SIG-M5 (cell line): ENCODE measurements at places on chromosomes 11 and 22.

DNA sequence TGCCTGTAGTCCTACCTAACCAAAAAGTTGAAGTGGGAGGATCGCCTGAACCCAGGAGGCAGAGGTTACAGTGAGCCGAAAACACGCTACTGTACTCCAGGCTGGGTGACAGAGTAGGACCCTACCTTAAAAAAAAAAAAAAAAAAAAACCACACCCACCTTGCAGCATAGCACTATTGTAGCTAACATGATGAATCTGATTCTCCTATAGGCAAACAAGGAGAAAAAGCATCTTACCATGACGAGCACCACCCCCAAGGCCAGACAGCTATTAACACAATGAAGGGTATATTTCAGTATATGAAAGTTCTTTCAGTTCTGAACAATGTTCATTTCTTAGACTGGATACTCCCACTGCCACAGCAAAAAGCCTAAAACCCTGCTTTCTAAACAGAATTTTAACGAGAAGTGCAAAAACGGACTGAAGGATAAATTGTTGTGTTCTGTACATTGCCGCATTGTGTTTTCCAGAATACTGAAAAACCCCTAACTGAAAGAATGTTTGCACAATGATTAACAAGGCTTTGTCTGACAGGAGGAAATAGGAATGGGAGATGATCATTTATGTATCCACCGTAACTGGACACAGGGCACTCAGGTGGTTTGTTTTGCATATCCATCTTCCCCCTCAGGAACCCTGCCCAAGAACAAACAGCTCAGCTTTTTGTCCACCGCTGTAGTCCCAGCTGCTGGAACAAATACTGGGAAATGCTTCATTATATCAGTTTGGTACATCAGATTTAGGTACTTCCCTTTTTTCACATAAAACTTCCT, 8.9 kb downstream of the PISD start:
- DNase-seq, result no peak

DNA sequence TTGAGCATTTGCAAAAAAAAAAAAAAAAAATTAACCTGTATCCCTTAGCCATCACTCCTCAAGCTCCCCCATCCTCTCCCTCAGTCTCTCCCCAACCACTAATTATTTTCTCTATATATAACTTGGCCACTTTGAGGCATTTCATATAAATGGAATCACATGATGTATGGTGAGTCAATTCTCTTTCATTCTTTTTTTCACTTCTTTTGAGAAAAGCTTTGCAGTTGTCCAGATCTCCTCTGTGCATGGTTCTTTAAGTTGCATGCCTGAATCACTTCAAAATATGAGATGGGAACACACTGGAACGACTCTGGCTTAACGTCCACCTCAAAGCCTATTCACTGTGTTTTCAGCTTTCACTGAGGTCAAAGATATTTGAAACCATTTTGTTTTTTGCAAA, 40.7 kb downstream of the SHANK2 start:
- DNase-seq, result no peak

- no peak for DNase-seq
These were observed 43.0 kb downstream of the CECR2 start for GRCh38 chr22:17412232-17412631.

GRCh38 chr11:118547132-118547531, 16.1 kb downstream of the TMEM25 start:
- DNase-seq, result no peak

DNA sequence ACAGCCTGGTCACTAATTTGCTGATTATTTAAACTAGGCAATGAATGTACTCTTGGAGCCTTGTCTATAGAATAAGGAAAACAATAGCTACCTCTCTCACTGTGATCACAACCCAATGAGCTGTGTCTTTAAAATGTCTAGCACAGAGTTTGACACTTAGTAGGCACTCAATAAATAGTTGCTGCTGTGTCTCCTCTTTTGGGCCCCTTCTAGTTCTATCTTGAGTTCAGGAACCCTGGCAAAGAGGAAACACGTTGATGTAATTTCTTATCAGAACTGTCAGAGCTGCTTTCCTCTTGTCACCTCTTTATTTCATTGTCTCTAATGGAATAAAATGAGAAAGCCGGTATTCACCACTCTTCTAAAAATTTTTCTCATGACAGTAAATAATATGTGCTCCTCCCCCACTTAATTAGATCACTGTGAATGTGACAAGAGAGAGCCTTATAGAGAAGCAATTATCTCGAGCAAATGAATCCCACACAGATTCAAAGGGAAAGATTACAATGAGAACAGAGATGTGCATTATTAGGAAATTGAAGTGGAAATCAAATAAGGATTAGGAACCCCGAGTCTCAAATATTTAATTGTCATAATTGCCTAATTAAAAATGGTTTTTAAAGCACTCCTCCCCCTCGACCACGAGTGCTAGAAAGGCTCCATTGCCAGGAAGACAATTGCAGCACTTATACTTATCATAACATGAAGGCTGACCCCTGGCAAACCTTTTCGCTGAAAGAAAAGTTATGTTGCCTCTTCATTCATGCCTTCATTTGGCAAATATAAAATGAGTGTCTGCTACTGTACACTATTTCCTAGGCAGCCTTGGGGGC, 175.0 kb upstream of the BDNF start:
- no peak for DNase-seq

- DNase-seq, result no peak
These were observed 29.6 kb downstream of the RTN4R start for GRCh38 chr22:20238536-20238900.

- no peak for DNase-seq
These were observed 3.7 kb downstream of the SMIM35 start for GRCh38 chr11:118082880-118083552.

DNA sequence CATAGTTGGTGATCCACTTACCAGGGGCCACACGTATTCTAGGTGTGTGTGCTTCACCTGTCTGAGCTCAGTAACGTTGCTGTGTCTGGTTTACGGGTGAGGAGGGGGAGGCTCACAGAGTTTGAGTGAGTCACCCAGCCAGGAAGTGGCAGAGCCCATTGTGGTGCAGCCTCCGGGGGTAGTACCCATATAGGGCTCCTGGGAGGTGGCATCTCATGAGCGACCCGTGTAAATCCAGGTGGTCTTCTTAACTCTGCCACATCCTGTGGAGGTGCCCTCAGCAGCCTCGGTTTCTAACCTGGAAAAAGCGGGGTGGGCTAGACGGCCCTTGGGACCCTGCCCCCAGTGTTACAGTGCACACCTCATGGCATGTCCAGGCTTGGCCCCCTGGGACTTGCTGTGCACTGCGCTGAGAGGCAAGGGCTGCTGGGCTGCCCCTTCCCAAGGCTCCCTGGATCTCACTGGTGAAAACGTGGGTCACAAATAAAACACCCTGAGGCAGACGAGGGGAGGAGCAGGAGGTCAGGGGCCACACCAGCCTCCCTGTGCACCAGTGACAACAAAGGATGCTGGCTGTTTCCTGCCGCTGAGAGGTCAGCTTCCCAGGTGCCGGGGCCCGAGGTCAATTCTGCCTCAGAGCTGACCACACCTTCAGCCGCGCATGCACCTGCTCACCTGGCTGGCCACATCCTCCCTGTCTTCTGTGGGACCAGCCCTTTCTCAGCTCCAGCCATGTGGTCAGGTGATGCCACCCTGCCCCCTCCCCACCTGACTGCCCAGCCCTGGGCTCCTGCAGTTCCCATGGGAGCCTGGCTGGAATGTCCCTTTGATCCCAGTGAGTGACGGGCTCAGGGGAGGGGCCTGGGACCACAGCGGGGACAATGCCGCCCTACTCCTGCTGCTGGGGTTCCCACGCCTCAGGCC, 305.1 kb downstream of the CTTN start:
- DNase-seq, result no peak

DNA sequence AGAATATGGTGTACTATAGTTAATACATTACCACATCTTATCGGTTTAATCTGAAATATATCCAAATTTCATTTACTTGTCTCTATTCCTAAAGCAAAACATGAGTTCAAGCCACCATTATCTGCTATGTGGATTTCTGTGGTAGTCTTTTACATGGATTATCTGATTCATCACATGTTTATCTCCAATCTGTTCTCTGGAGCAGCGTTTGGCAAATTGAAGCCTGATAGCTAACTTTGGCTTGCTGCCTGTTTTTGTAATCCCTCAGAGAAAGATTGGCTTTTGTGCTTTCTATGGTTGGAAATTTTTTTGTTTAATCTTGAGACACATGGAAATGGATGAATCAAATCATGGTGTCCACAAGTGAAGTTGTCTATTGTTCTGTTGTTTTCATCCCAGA, 274.3 kb downstream of the JRKL start:
- DNase-seq, result no peak

DNA sequence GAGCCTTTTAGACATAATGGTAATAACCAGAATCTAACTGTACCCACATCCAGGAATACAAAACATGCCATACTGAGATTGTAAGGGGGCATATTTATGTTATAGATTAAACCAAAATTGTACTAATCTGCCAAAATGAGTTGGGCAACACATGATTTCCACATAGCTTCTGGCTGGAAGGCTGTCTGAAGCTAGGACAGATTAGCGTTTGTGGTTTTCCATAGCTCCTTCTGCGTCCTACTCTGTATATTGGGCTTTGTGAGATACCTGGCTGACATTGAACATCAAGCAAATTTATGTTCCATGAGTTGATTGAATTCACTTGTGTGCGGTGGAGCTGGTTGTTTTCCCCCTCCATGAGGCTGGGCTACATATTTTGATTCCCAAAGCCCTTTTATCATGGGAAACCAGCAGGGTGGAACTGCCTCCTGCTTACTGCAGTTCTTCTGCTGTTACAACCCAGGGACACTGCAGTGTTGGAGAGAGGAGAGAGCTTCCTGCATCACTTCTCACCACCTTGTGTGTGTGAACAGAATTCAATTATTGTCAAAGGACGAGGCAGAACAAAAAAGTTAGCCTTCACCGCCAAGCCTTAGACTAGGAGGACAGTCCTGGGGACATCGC, 114.9 kb downstream of the C11orf91 start:
- no peak for DNase-seq

- no peak for DNase-seq
These were observed 280.5 kb downstream of the TBC1D22A start for GRCh38 chr22:47042861-47043496.

DNA sequence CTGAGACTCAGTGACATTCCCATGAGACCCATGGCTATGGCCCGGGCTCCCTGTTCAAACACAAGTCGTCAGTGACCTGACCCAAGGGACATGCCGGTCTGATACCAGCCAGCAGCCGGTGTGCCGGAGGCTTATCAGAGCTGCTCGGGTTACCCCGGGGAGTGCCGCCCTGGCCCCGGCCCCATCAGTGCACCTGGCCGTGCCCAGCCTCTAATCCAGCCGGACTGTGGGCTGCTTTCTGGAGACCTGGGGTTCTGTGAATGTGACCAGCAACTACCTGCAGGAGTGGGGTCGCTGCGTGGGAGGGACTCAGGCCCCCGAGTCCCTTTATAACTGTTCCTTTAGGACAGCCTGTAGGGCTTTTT, 52.7 kb downstream of the LINC01488 start:
- no peak for DNase-seq

DNA sequence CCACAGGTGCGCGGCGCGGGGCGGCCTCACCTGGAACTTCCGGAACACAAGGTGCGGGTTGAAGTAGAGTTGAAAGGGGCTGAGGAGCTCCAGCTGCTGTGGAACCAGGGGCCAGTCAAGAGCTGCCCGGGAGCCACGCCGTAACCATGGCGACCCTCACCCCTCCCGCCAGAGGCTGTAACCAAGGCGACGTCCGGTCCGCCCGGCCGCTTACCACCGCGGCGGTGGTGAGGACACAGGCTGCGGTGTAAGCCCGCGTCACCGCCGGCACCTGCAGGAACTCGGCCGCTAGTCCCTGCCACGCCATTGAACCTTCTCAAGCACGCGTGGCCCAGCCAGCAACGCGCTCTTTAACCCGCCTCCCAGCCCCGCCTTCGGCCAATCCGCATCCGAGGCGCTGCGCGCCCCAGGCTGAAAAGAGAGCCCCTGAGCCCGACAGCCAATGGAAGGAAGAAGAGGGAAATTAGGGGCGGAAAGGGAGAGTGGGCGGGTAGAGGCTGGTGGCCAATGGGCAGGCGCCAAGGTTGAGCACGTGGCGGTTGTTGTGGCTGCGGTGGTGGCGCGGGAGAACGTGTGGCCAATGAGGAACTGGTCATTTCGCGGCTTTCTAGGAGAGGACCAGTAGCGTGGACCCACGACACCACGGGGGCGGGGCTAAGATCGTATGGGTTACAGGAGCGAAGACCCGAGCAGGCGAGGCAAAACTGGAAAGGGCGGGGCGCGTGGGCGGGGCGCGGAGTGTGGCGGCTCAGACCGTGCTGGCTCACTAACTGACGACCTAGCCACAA, at the start of gene DERL3:
DERL3 (minus strand) TSS at position 326 of the 788 bp plus-strand sequence; CDS start at position 307, 19 bp downstream.
- DNase-seq, result peak; percentile 97

- DNase-seq, result no peak
These were observed 5.4 kb downstream of the GNAZ start for GRCh38 chr22:23075525-23076216.

DNA sequence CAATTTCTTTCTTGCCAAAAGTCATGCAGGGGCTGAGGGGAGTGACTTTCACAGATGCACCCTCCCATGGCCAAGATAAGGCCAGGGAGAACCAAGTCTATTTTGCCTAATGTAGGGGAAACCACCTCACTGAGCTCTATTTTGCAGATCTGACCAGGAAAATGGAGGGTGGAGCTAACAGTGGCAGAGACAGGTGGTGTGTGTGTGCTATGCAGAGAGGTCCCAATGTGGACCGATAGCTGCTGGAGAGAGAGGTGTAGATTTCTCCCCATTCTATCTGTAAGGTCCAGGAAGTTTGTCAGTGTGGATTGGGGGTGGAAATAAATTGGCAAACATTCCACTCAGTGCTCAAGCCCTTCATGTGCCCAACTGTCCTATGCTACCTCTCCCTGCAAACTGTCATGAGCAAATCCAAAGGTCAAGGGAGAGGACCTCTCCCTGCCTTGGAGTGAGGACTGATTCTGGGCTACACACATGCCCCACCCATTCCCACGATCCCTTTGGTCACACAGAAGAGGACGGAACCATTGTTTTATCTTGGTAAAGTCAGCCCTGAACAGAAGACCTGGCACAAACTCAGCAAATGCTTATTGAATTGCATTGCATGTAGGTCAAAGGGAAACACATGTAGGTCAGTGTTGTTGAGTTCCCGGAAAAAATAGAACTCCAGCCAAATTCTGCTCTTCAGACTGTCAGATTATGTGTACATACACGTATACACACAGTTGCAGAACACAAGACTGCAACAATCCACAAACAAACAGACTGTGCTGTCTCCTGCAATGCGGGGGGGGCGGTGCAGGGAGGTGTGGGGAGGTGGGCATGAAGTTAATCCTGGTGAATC, 65.9 kb downstream of the C11orf58 start:
- no peak for DNase-seq

DNA sequence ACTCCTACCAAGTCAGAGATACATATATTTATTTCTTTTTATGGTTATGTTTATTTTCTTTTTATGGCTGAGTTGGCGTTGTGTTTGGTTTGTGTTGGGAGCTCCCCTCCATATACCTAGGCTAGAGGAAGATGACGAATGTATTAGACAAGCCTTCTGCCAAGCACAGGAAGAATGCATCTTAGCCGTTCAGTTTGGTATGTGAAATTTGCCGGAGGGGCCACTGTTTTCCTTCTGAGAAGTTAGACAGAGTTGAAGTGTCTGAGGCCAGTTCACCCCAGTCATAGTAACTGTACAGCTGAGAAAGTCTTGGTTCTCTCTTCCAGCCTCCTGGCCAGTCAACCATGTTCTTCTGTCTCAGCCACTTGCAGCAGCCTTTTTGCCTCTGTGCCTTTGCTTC, 29.8 kb downstream of the TEAD1 start:
- no peak for DNase-seq

- no peak for DNase-seq
These were observed 519 bp upstream of the ART5 start for GRCh38 chr11:3642071-3642951.
